ENCODE measurements at places on chromosomes 1 and 21.

- no peak for DNase-seq
These were observed 3.0 kb downstream of the KDF1 start for GRCh38 chr1:26957306-26957705.

GRCh38 chr1:39509360-39510009 is 18.0 kb downstream of the BMP8A start:
- DNase-seq: peak; percentile 76

GRCh38 chr1:25053576-25054250 is 123.6 kb upstream of the RUNX3 start:
- no peak for DNase-seq

- no peak for DNase-seq
These were observed 177.3 kb downstream of the PGBD5 start for GRCh38 chr1:230248889-230249270.
